ENCODE measurements at places on chromosomes 6 and 20. TPM values are rescaled to one million over a fixed set of nuclear protein-coding genes. Genes with fewer than 3 reads are reported as not detected.

DNA sequence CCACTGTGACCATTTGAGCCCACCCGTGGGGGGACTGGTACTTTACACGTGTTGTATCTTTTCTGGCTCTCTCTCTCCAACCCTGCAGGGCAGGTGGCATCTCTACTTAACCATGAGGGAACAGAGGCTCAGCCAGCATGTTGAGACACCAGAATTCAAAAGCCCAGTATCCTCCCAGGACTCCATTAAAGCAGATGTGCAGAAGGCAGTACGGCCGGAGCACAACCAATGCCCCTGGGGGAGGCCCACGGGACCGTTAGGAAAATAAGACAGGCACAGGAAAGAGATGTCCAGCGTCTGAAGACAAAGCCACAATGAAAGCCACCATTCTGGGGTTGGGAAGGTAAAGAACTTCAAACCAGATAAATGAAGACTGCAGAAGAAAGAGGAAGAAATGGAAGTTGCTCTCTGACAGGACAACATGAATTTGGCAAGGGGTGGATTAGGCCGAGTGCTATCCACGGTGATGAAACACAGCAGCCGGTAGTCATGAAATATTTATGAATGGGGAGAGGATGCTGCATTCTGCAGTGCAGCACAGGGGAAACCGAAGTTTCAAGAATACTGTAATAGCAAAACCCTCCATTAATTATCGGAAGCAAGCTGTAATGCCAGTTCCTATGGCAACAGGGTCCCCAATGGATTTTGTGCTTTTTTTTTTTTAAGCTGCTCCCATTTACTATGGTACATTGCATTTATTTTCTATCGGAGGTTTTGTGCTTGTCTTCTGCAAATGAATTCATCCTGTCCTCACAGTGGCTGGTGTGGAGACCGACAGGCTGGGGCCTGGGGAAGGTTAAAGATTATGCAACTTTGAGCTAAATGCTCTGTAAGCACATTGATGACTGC is 179.4 kb downstream of the NRN1 start:
- DNase-seq, result no peak

RAD21L1 gene
- total RNA-seq, result not detected

GRCh38 chr6:16146527-16146955 is 17.7 kb downstream of the MYLIP start:
- DNase-seq, result no peak

SUN5 gene
- total RNA-seq, result not detected

HLA-DQB2 gene
- 1.1 TPM for total RNA-seq

DNA sequence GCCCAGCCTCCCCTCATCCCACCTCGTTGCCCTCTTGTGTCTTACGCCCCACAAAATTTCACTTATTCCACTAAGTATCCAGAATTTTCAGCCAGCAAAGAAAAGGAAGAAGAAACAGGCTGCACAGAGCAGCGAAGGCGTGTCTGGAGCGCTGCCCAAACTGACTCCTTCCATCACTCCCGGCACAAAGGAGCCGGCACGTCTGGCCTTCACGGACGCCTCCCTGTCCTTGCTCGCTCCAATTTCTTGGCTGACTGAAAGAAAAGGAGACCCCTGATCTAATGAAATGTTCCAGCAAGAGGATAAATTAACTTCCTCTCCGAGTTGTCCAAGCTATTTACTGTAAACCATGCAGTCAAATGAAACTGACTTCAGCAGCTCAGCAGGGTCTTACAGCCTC is 152.3 kb upstream of the CDH4 start:
- DNase-seq, result no peak

GRCh38 chr6:137646484-137646883 is 152.3 kb upstream of the OLIG3 start:
- no peak for DNase-seq

- DNase-seq, result no peak
These were observed 66.8 kb downstream of the CDK19 start for GRCh38 chr6:110748453-110748852.

DNA sequence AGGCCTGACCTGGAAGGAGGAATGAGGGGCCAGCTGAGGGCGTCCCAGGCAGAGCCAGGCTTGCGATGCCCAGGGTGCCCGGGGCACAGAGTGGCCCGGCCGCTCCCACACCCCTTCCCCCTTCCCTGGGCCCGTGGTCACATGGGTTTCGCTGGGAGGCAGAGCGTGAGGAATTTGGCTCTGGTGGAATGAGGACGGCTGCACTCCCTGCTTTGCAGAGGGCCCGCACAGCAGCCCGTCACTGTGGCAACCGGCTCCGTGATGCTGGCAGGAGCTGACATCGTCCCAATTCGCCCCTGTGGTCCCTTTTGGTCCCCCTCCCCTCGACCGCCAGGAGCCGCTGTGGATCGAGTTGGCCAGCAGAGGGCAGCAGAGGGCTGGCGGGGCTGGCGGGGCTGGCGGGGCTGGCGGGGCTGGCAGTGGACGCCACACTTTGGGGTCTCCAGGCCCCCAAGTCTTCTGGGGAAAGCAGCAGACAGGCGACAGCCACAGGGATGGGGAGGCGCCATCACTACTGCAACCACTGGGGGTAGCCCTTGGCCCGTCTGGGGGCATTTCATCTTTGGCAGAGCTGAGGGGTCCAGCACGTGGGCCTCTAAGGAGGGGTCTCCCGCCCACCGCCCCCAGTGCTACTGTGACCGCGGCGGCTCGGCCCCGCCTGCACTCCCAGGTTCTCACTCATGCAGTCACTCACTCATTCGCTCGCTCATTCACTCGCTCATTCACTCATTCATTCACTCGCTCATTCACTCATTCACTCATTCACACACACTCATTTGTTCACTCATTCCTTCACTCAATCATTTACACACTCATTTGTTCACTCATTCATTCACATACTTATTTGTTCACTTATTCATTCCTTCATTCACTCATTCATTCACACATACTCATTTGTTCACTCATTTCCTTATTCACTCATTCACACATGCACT is 49.7 kb upstream of the BHLHE23 start:
- peak; percentile 11 for DNase-seq

DNA sequence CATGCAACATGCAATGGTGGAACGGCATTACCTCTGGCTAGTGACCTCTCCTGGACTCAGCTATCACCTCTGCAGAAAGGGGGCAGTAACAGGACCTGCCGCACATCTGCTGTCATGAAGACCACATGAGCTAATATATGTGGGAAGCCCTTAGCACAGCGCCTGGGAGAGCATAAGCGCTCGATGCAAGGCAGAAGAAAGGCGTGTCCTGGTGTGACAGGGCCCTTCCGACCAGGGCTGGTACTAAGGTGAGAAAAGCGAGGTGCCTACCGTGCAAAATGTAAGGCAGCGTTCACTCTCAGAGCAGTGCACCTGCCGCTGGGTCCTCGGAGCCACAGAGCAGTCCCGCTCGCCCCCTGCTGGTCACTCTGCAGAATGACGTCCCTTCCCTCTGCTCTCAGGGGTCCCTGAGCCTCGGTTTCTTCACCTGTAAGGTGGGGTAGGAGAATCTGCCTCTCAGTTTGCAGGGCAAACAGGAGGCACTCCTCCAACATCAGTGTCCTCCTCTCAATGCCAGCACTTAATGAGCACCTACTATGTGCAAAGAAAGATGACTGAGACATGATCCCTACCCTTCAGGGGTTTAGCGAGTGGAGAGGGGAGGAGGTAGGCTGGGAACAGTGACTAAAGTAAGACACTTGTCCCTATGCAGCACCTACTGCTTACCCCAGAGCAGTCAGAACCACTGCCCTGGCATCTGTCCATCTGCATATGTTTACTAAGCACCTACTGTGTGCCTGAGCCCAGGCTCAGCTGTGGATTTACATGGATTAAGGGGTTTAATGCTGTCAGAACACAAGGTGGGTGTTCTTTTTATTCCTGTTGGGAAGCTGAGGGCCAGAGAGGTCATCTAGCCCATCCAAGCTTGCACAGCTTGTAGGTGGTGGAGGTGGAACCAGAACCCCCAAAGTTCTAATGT is 41.1 kb upstream of the PTGIS start:
- peak; percentile 68 for DNase-seq

DNA sequence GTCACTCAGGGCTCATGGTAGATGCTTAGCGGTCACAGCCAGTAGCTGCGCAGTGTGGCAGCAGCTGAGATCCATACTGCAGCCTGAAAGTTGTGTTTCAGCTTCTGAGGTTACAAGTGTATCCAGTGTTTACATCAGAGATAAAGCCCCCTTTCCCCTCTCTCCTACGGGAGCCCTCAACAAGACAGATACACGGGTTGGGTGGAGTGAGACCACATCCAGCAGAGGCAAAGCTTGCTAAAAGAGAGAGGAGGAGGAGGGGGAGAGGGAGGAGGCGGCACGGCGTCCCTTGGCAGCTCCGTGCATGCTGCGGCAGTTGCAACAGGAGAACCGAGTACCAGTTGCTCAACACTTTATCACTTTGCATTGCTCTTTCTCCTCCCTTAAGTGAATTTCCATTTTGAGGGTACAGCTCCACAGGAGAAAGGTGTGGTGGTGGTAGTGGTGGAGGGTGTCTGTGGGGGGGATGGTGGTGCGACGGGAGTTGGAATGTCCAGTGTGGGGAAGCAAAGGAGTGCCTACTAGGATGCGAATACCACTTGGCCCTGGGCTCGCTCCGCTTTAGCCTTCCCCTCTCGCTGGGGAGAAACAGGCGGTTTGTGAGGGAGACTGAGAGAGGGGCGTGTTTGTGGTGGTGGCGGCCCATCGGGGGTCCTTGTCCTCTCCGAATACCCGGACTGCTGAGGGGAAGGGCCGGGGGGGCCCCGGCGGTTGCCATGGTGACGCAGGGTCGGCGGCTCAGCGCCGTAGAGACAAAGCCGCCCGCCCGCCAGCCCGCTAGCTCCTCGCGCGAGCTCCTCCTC is 405 bp upstream of the RNF182 start:
- DNase-seq, result peak; percentile 38

GRCh38 chr20:45452772-45453691 is 16.5 kb upstream of the WFDC2 start:
- DNase-seq, result no peak
